Omental fat pad (tissue), 4 donors: ENCODE measurements at places on chromosomes 13 and 19.

DNA sequence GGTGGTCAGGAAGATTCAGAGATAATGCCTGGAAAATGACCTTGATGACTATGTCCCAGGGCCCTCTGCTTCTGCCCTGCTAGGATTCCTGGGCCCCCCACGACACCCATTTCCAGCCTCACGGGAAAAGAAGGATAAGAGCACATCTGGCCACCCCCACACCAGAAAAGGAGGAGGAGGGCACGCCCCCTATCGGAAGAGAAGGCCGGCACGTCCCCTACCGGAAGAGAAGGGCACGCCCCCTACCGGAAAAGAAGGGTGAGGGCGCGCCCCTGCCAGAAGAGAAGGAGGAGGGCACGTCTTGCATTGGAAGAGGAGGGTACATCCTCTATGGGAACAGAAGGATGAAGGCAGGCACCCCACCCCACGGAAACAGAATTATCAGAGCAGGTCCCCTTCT, 84.3 kb downstream of the IER2 start:
- DNase-seq, result no peak

- DNase-seq, result no peak
Observed at GRCh38 chr13:111491659-111492058, 171.2 kb downstream of the TEX29 start.

GRCh38 chr13:85816413-85816812, 17.2 kb upstream of the SLITRK6 start:
- no peak for DNase-seq

DNA sequence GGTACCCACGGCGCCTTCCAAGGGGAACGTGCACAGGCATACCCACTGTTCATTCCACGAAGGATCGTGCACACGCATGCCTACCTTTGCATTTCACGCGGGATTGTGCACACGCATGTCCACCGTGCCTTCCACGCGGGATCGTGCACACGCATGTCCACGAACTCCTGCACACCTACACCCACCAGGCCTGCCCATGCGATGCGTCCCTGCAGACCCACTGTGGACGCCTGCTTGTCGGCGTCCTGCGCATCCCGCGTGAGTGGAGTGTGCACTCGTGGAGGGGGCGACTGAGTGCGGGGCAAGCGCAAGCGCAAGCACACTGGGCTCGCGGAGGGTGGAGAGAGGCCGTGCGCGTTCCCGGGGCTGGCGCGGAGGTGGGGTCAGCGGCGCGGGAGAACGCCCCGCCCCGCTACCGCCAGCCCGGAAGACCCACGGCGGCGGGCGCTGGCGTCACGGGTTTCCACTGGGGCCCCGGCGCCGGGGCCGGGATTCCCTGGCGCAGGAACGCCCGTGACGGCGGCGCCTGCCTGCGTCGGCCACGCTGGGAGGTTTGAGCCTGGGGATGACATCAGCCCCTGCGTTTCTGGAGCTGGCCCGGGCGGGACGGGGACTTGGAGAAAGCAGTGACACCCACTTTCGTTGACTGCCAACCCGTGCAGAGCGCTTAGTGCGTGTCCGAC, 18.7 kb downstream of the GADD45B start:
- DNase-seq, result peak; percentile 39

DNA sequence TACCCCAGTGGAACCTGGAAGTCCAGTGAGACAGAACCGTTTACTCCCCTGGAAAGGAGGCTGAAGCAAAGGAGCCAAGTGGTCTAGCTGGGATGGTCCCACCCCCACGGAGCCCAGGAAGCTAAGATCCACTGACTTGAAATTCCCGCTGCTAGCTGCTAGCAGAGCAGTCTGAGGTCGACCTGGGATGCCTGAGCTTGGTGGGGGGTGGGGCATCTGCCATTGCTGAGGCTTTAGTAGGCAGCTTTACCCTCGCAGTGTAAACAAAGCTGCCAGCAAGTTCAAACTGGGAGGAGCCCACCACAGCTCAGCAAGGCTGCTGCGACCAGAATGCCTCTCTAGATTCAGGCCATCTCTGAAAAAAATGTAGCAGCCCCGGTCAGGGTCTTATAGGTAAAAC, 437.0 kb downstream of the SUCLA2 start:
- no peak for DNase-seq

GRCh38 chr13:97280478-97280877, 58.3 kb downstream of the MBNL2 start:
- no peak for DNase-seq

DNA sequence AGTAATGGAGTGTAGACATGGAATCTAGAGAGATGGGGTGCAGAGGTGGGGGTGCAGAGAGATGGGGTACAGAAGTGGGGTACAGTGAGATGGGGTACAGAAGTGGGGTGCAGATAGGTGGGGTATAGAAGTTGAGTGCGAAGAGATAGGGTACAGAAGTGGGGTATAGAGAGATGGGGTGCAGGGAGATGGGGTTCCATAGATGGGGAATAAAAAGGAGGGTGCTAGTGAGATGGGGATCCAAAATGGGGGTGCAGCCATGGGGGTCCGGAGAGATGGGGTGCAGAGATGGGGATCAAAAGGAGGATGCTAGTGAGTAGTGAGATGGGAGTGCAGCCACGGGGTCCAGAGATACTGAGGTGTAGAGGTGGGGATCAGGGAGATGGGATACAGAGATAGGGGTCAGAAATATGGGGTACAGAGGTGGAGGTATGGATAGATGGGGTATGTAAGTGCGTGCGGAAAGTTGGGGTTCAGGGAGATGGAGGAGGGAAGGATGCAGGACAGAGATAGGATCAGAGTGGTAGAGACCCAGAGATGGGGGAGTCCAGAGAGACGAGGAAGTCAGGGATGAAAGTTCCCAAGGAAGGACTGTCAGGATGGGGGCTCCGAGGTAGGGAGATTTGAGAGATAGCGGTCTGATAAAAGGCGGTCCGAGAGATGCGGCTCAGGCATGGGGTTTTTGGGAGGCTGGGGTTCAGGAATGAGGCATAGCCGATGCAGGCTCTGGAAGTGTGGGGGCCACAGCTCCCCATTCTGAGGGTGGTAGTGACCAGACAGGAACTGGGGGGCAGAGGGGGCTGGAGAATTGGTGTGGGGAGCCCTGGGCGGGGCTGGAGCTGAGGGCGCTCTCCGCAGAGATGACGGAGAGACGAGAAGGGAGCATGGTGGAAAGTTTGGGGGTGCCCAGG, 3.4 kb downstream of the PALM3 start:
- no peak for DNase-seq

GRCh38 chr13:87678372-87678752, 7.2 kb downstream of the SLITRK5 start:
- no peak for DNase-seq

- no peak for DNase-seq
Observed at GRCh38 chr19:31535691-31536460, 186.6 kb upstream of the TSHZ3 start.

DNA sequence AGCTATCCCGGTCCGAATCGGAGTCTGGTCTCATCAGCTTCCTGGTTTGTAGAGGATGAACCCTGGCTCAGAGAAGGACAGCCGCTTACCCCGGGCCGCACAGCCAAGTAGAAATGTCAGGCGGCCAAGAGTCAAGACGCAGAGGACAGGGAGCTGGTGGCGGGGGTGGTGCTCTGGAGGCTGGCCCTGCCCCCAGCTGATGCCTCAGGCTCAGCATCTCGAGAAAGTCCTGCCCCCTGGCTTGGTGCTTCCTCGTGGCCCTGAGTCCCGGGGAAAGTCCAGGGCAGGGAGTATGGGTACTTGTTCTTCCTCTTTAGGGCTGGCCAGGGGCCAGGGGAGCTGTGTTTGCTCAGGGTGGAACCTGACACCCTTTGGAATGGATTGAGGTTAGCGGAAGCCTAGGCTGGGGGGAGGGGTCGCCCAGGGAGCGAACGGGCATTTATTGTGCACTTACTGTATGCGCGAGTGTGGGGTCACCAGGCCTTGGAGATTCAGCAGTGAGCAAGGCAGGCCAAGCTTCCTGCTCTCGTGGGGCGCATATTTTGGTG, 2.2 kb downstream of the TJP3 start:
- DNase-seq, result peak; percentile 44

DNA sequence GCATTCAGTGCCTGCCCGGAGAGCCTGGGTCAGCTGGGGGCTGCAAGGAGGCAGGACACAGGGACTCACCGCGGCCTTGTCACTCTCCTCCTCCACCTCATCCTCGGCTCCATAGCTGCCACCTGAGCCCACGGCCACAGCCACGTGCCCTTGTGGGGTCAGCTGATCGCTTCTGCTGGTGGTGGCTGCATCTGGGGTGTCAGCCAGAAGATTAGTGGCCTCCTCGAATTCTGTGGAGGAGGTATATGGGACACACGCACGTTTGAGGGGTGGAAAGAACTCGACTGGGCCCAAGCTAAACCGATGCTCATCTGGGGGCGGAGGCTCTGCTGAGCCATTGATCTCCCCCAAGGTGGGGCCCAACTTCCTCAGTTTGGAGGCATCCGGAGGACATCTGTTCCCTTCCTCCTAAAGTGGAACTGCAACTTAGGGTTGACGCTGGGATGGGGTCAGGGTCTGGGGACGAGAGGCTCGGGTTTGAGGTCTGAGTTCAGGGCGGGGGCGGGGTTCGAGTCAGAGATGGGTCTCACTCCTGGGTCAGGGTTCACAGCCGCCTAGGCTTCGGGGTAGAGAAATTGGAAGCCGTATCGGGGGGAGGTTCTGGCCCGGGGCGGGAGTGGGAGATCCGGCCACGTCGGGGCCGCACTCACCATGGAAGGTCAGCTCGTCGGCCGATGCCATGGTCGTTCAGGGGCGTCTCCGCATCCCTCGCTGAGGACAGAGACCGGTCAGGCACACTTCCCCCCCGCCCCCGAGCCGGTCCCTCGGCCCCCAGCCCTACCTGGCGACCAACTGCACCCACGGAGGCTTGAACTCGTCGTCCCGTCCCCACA, 493 bp downstream of the YIPF2 start:
- no peak for DNase-seq

- no peak for DNase-seq
Observed at GRCh38 chr13:21176982-21177284, 475 bp downstream of the MRPL57 start.

- DNase-seq, result no peak
Observed at GRCh38 chr19:13995878-13996765, 10.0 kb downstream of the RFX1 start.

- no peak for DNase-seq
Observed at GRCh38 chr13:41782086-41782485, 178.8 kb downstream of the VWA8 start.

- DNase-seq, result no peak
Observed at GRCh38 chr19:58145849-58146248, 4.7 kb downstream of the ZNF329 start.

DNA sequence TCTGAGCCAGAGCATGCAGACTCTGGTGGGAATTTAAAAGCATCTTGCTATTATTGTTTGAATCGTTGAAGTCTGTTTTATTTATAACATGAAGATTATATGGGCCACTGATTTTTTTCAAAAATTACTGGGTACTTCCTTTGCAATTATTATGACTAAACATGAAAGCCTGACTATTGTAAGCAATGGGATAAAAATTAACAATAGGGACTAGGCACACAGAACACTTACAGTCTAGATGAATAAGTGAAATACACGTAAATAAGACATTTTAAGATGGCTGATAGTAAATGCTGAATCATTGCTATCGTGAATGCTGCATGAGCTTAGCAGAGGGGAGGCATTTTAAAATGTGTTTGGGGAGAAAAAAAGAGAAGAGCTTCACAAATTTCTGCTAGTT, 81.0 kb upstream of the MAB21L1 start:
- DNase-seq, result no peak

DNA sequence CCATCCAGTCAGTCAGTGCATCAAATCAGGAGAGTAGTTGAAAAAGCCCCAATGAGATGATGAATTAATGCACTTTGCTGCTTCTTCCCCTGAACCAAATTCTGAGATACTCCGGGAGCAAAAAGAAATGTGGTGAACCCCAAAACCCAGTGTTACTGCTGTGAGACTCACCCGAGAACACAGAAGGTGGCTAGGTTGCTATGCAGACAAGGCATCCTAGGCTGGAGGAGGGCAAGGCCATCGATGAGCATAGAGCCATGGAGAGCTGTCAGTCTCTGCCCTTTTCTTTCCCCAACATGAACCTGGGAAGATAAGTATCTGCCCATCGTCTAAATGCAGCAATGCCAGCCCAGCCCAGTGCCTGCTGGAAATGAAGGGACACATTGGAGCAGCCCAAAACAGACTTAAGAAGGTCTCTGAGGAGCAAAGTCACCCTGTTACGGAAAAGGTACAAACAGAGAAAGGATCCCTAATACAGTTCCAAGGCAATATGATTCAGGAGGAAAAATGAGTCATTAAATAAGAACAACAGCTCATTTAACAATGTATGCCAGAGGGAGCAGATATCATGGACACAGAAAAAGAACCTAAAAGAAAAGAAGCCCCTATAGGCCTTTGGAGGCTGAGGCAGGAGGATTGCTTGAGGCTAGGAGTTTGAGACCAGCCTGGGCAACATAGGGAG, 272.0 kb downstream of the FOXO1 start:
- DNase-seq, result no peak

GRCh38 chr13:25946321-25946720, 105.5 kb downstream of the SHISA2 start:
- no peak for DNase-seq

GRCh38 chr13:29887686-29888085, 37.3 kb upstream of the UBL3 start:
- DNase-seq, result no peak

DNA sequence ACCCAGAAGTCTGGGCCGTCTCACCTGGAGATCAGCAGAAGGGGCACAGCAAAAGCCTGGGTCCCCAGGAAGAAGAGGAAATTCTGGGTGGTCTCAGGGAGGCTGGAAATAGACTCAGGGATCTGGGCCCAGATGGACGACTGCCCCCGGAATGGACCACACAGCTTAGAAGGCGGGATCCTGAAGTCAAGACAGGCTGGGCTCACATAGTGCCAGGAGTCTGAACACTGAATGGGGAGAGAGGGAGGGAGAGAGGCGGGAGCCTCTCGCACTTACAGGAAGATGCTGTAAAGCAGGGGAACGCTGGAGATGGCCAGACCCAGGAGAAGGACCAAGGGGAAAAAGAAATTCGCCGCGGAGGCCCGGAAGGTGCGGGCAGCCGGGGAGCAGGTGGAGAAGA, 1.3 kb upstream of the LENG1 start:
- DNase-seq, result no peak

DNA sequence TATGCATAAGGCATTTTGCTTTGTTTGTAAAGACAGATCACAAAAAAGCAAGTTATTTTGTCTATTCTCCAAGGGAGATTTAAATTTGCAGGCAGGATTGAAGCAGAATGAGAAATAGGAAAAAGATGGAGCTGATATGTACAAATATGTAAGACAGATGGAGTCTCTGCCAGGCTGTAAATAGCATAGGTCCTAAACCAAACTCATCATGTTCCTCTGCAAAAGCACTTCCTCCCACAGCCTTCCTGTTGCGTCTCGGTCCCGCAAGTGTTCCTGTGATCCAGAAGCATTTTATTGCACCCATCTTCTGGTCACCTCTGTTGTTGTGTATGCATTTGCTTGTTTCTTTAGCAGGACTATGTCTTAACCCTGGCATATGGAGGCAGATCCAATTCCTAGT, 95.7 kb upstream of the CLDN10 start:
- DNase-seq, result no peak

DNA sequence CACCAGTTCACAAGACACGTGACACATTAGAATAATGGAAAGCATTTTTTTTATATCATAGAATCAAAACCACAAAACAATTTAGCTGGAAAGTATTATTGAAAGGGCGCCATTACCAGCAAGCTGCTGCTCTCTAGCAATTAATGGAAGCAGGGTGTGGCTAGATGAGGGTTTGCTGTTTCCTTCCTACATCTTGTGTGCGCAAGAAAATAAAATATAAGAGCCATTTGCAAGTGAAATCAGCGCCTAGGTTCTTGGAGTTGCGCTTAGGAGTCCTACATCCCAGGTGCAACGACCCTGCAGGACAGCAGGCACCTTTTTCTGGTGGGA, 140.9 kb downstream of the ZNF536 start:
- no peak for DNase-seq
